HTR-8/SVneo (cell line): ENCODE measurements at places on chromosomes 2 and 18.
A peak's percentile ranks its signal among the peaks of the same experiment; 100 is the strongest.

GRCh38 chr2:168246483-168247340, 683 bp downstream of the STK39 start:
- DNase-seq = peak; percentile 34

DNA sequence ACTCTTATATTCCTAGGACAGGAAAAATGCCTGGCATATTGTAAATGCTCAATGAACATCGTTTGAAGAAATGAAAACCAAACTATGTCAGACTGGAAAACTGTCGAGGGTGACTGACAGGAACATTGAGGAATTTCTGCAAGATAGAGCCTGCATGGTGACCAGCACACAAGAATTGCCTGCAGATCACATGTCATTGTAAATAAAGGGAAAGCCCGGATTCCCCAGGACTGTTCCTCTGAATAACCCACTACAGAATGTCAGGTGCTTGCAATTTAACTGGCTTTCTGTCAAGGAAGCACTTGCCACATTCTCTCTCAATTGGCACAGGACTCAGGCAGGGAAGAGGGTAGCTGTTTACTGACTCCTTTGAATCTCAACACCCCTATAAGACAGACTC, 129.0 kb upstream of the REG3G start:
- no peak for DNase-seq

- DNase-seq = no peak
Measured at GRCh38 chr2:57897920-57898319, 148.7 kb upstream of the VRK2 start.

DNA sequence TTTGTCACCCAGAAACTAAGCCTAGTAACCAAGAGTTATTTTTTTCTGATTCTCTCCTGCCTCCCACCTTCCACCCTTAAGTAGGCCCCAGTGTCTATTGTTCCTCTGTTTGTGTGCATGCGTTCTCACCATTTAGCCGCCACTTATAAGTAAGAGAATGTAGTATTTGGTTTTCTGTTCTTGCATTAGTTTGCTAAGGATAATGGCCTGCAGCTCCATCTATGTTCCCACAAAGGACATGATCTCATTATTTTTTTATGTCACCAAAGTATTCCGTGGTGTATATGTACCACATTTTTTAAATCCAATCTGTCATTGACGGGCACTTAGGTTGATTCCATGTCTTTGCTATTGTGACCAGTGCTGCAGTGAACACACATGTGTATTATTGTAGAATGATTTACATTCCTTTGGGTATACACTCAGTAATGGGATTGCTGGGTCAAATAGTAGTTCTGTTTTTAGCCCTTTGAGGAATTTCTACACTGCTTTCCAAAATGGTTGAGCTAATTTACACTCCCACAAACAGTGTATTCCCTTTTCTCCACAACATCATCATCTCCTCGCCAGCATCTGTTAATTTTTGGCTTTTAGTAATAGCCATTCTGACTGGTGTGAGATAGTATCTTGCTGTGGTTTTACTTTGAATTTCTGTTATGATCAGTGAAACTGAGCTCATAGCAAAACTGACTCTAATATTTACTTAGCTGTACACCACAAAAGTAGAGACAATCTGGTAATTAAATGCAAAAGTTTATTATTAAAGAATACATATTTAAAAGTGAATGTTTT, 660.1 kb upstream of the SLC8A1 start:
- DNase-seq = no peak

DNA sequence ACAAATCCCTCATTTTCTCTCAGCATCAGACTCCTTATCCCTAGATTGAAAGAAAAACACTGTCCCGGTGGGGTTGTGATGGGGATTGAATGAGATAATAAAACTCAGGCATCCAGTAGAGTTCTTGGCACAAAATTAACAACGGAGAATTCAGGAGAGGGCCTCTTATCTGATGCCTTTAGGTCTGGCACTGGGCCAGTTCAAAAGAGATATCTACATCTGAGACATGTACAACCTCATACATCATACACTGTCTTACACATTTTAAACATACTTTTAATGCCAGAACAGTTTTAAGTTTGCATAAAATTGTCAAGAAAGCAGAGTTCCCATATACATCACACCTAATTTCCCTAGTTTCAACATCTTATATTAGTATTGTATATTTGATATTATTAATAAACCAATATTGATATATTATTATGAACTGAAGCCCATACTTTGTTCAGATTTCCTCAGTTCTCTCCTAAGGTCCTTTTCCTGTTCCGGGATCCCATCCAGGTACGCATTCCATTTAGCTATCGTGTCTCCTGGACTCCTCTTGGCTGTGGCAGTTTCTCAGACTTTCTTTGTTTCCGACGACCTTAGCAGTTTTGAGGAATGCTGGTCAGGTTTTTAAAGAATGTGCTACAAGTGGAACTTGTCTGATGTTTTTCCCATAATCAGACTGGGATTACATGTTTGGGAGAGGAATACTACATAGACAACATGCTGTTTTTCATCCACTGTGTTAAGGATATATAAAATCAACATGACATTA, 27.8 kb downstream of the NXPH2 start:
- no peak for DNase-seq

GRCh38 chr2:143175438-143175837, 46.2 kb downstream of the ARHGAP15 start:
- no peak for DNase-seq

- no peak for DNase-seq
Measured at GRCh38 chr2:23379220-23379695, 5.7 kb upstream of the KLHL29 start.

DNA sequence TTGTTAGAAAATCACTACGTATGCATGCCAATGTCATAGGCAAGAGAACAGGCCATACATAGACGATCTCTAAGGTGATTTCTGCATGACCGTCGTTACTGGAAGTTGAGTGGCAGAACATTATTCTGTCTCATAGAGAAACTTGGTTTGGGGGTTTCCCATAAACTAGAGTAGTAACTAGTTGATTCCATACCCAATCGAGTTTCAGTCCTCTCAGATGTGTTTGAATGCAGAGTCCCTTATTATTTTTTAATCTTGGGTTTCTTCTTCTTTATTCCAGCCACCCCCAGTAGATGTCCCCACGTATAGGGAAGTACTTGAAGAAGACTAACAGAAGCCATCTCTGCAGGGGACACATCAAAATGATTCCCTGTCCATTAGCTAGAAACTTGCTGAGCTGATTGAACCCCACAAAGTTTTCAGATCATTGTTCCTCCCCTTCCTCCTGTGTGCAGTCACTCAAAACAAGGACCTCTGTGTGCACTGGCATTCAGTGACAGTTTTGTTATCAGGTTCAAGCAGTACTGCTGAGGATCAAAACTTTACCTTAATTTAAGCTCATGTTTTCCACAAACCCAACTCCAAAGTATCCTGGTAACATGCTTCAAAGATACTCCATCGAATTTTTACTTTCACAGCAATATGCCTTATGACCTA, 68.4 kb upstream of the CDCA7 start:
- no peak for DNase-seq

GRCh38 chr2:47313141-47313691, 89.7 kb upstream of the MSH2 start:
- DNase-seq = no peak

- no peak for DNase-seq
Measured at GRCh38 chr2:3647831-3648651, 10.0 kb upstream of the ALLC start.

DNA sequence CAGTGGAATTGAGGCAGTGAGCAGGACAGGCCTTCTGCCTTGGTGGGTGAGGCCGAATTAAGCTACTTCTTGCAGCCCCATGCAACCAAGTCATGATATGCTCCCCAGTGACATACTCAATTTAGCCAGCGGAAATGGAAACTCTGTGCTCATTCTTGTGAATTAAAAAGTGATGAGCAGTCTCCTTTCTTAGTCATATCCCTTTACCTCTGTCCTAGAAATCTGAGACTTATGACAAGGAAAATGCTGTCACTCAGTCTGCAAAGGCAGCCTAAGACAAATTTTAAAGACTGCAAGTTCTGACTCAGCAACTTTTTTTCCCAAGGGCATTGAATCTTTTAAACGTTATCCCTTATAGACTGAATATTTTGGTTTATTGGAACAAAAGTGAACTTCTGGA, 218.2 kb downstream of the SH3BP4 start:
- DNase-seq = peak; percentile 69
